ENCODE measurements at places on chromosomes 7 and 10.

DNA sequence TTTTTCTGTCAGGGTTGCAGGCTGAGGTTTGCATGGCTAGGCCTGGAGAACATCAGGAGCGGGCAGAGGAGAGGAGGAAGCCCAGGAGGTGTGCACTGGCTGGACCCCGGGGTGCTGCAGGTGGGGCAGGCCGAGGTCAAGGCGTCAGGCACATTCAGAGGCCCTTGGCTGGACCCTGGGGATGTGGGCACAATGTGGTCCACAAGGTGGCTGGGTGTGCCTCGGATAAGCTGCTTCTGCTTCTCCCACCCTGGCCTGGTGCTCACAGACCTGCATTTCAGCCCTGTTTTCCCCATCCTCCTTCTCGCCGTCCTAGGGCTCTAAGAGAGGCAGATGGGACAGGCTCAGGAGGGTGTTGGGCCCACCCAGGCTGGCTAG lies 108.2 kb downstream of the ADCY1 start:
- no peak for DNase-seq

DNA sequence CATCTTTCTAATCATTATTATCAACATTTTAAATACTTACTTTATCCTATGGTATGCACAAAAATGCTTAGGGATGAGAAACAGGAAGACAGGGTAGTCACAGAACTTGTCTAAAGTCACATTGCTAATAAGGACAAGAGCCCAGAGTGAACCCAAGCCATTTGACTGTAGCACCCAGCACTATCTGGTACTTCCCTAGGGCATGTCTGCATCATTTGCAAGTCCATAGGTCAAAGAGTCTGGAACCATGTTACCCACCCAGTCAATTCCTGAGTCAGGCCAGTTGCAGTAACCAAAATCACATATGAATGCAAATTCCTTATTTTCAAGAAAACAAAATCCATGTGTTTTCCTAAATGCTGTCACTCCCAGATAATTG lies 19.1 kb downstream of the ASAH2 start:
- no peak for DNase-seq

DNA sequence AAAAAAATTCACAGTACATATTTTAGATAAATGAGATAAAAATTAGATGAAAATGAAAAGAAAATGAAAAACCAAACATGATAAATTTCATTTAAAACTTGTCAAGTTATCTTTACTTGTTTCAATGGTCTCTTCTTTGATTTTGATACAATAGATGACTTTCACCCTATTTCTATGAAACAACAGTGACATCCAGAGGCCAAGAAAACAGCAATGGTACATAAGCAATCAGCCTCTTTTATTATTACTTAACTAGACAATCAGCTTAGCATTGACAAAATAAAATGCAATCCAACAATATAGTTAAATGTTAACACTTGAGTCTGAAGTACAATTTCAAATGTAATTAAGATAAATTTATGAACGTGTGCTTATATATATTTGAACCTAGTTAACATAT lies 74.8 kb upstream of the GPR37 start:
- no peak for DNase-seq

GRCh38 chr7:78039790-78040776 lies 241.5 kb downstream of the PHTF2 start:
- peak; percentile 49 for DNase-seq

GRCh38 chr7:47610506-47611044 lies 28.7 kb upstream of the TNS3 start:
- no peak for DNase-seq

GRCh38 chr10:60661637-60662036 lies 116.6 kb upstream of the CDK1 start:
- DNase-seq: no peak

- no peak for DNase-seq
Measured at GRCh38 chr7:28005075-28005846, 175.3 kb downstream of the JAZF1 start.

Data from CD4-positive, alpha-beta T cell treated with Interleukin-4 for 1 hour (primary cell).